Choroid plexus epithelial cell (primary cell): ENCODE measurements at places on chromosomes 6 and 20.

DNA sequence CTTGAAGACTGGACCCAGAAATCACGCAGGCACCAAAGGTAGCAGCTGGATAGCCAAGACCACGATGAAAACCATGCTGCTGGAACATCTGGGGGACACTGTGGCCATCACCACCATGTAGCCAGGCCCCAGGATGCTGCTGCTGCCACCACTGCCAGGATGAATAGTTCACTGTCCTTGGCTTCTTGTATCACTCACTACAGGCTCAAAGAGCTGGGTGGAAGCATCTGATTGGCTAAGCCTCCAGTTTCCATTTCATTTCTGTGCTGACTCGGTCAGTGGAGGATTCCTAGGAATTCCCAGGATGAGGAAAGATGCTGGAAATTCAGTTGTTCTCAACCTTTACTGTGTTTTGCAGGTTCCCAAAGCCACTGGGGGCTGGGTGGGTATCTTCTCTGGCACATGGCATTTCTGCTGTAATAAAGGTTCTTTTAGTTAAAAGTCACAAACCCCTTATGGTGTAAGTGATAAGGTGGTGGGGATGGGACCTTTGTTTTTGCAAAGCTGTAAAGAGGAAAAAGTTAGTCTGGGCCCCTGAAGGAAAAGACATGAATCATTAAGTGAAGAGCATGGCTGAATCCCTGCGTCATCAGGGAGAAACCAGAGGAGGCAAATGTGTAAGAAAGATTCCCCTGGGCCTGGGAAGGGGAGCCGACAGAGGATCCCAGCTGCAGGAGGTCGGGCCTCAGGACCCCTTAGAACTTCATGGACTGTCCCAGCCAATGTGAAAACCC lies 75.6 kb upstream of the RNF24 start:
- DNase-seq, result peak; percentile 89

- peak; percentile 48 for DNase-seq
Measured at GRCh38 chr20:9235518-9235917, 166.6 kb downstream of the PLCB4 start.

DNA sequence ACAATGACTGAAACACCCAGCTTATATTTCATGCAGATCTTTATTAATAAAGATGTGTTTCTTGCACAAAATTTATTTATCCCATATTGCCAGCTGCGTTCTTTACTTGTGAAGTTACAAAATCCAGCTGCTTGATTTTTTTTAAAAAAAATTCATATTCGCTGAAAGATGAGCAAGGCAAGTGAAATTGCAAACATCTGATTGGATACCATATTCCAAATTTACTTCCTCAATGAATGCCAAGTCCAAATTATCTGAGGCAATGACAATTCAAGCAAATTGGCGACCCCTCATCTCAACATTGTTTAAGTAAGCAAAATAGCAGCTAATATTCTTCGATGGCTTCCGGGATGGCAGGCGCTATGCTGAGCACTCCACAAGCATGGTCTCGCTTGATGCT lies 37.7 kb downstream of the ZFP64 start:
- no peak for DNase-seq

- no peak for DNase-seq
Measured at GRCh38 chr6:122352981-122353664, 46.3 kb upstream of the HSF2 start.

DNA sequence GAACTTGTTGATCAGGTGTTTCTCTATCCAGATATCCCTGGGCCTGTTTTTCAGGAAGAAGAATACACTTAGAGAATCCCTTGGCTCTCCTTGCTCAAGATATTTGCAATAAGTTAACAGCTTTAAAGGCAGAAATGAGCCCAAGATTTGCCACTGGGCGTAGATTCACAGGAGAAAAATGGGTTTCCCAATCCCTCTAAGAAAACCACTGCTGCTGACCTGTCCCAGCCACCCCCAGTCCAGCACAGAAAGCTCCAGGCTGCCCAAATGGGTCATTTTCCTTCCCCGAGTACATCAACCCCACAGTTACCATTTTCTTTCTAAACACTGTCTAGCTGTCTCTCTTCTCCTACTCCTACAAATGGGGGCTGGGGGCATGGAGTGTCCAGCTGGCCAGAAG lies 67.3 kb downstream of the ANKRD60 start:
- no peak for DNase-seq

- no peak for DNase-seq
Measured at GRCh38 chr6:91669154-91669870, 1082.4 kb upstream of the MAP3K7 start.

DNA sequence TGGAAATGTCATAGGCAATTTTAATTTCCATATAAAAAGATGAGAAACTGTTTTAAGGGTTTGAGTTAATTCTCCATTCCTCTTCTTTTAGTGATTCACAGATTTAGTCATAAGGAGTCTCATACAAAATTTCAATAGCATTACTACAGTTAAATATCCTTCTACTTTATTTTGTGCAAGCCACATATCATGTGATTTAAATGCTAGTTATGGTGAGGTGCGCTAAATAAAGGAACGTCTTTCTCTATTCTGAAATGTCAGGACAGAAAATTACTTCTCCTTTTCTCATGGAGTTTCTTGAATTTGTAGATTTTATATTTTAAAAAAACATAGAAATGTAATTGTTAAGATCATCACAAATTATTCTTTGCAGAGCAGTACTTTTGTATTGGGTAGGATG lies 50.0 kb upstream of the SUPT3H start:
- DNase-seq, result no peak

- DNase-seq, result peak; percentile 50
Measured at GRCh38 chr6:85468326-85468725, 18.4 kb downstream of the NT5E start.

GRCh38 chr6:158358450-158359077 lies 46.3 kb downstream of the TULP4 start:
- no peak for DNase-seq

GRCh38 chr6:96234444-96234843 lies 218.7 kb downstream of the FUT9 start:
- no peak for DNase-seq

- no peak for DNase-seq
Measured at GRCh38 chr6:137676888-137677287, 182.7 kb upstream of the OLIG3 start.

GRCh38 chr6:16408766-16409165 lies 170.4 kb downstream of the GMPR start:
- DNase-seq, result no peak

DNA sequence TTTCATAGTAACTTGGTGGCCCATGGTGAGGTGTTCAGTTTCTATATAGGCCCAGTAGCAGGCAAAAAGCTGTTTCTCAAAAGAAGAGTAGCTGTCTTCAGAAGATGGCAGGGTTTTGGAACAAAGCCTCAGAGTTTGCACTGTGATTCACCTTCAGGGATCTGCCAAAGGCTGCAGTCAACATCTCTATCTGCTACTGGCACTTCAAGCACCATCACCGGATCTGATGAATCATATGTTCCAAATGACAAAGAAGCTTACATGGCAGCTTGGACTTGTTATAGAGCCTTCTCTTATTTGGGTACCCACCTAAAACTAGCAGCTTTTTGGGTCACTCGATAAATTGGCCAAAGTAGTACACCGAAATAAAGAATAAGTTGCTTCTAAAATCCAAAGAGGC lies 39.5 kb downstream of the PKIB start:
- DNase-seq, result no peak

DNA sequence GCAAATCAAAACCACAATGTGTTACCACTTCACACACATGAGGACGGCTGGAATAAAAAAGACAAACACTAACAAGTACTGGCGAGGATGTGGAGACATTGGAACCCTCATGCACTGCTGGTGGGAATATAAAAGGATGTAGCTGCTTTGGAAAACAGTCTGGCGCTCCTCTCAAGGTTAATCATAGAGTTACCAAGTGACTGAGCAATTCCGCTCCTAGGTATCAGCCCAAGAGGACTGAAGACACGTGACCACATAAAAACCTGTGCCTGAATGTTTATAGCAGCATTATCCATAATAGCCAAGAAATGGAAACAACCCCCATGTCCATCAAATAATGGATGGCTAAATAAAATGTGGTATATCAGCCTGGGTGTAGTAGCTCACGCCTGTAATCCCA lies 45.0 kb downstream of the VSTM2L start:
- no peak for DNase-seq

GRCh38 chr20:50304923-50305635 lies 114.4 kb downstream of the CEBPB start:
- DNase-seq, result peak; percentile 94

- peak; percentile 39 for DNase-seq
Measured at GRCh38 chr20:46367967-46368901, 38.2 kb downstream of the ELMO2 start.

- DNase-seq, result no peak
Measured at GRCh38 chr6:30265181-30265580, 52.0 kb upstream of the TRIM26 start.

DNA sequence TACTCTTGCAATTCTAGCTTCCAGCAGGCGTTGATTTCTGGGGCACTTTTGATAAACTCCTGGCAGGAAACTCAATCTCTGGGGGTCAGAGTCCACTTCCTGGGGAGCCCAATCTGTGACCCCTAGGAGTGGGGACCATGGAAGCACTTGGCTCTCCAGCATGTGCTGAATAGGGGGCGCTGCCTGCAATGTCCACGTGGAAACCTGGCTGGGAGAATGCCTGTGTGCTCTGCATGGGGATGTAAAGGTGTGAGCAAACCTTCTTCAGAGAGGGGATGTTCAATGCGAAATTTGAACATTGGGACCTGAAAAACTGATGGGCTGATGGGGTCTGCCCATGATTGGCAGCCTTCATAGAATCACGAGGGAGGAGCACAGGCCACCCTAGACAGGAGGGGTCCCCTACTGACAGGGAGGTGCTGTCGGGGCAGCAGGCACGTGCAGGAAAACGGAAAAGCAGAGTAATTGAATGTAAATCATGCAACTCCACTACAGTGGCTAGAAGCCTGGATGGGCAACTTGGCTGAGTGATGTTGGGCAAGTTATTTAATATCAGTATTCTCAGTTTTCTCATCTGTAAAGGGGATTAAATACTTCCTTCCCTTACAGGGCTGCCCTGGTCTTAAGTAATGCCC lies 47.8 kb downstream of the CEP43 start:
- no peak for DNase-seq

- DNase-seq, result no peak
Measured at GRCh38 chr6:139841794-139842215, 467.4 kb upstream of the CITED2 start.
